ENCODE measurements at places on chromosomes 12 and 14. TPM values are rescaled to one million over a fixed set of nuclear protein-coding genes. Genes with fewer than 3 reads are reported as not detected.

The REM2 gene
- 5.2 TPM for total RNA-seq

The HNF1A gene
- 22.5 TPM for total RNA-seq

DNA sequence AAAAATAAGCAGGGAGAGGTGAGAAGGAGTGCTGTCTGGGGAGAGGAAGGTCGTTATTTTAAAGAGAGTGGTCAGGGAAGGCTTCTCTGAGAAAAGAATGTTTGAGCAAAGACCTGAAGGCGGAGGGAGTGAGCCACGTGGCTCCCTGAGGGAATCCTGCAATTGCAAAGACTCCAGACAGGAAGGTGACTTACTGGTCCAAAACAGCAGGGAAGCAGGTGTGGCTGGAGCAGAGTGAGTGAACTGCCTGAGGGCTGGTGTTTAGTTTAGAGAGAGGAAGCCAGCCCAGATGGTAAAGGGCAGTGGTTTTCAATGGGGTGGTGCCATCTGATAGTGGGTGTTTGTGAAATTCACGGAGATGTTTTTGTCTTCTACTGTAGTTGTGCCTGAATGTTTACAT lies 58.8 kb upstream of the LTA4H start:
- DNase-seq = no peak
- H3K27me3 ChIP-seq = no peaks in the 10 kb centered on the region
- H3K36me3 ChIP-seq = no peaks in the 10 kb centered on the region

GRCh38 chr12:51023625-51024382 lies 2.4 kb downstream of the SLC11A2 start:
- peaks cover 27% of the 10 kb centered on the region for H3K4me1 ChIP-seq
- H3K4me3 ChIP-seq = no peak overlapping the region

DNA sequence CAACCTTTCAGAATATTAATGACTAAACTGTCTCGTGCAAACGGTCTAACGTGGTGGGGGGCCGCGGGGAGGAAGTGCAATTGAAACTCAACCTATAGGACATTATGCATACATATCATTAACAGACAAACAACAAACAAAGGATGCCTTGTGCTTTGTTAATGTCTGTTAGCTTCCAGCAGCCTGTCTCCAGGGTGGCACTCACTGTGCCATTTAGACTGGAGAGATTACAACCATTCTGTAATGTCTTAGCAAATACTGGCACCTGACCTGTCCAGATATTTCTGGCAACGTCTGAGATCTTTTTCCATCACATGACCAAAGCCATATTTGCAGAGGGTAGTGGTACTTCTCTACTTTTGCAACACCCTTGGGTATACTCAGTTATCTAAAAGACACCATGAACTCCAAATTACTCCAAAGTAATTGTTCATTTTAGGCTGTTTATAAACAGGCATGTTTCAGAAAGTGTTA lies 11.6 kb downstream of the BHLHE41 start:
- peaks cover 22% of the 10 kb centered on the region for H3K4me1 ChIP-seq
- H3K27ac ChIP-seq = peak overlapping the region; percentile 90
- no peaks in the 10 kb centered on the region for H3K36me3 ChIP-seq
- DNase-seq = no peak
- no peak overlapping the region for H3K4me3 ChIP-seq

DNA sequence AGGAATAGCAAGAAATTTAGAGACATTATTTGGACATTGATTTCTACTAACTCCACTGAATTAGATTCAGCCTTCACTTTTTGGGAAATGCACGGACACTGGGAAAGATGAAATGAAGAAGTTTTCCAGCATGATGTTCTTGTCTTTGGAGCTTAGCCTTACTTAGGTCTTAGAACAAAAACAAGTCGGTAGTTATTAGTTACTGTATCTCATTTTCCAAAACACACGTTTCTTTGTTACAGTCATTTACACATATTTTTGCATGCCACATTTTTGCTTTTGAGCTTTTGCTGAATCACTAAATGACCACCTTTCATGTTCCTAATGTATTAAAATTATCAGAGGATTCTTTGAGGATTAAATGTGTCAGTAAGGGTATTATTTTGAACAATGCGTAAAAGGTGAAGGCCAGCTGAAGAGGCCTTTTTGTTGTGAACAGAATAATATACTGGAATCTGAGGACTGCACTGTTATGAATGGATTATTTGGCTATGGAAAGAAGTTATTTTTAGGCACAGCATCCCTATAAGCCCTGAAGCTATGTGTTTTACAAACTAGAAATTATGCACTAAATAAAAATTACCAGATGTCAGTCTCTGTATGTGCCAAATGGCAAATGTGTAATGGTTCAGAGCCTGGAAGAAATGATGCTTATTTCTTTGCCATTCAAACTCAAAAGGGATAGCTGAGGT lies 138.2 kb downstream of the SRGAP1 start:
- no peak for DNase-seq
- H3K27ac ChIP-seq = no peak overlapping the region
- no peaks in the 10 kb centered on the region for H3K27me3 ChIP-seq

The EPYC gene
- not detected for total RNA-seq

The ZCRB1 gene
- total RNA-seq = 22.7 TPM

The IGF1 gene
- 6.4 TPM for total RNA-seq

The IFI27 gene
- 124 TPM for total RNA-seq

The GZMB gene
- total RNA-seq = not detected

The BTBD6 gene
- total RNA-seq = 65.3 TPM

The OAS3 gene
- 6.2 TPM for total RNA-seq

The LAG3 gene
- total RNA-seq = 1.4 TPM

The BAZ2A gene
- 139 TPM for total RNA-seq

GRCh38 chr14:72389200-72389599 lies 457.0 kb downstream of the RGS6 start:
- H3K4me3 ChIP-seq = no peak overlapping the region
- DNase-seq = no peak
- no peaks in the 10 kb centered on the region for H3K4me1 ChIP-seq
- H3K27me3 ChIP-seq = no peaks in the 10 kb centered on the region
- H3K27ac ChIP-seq = no peak overlapping the region

The PCED1B gene
- 3.0 TPM for total RNA-seq

GRCh38 chr12:102702447-102703114 lies 214.5 kb downstream of the PAH start:
- no peaks in the 10 kb centered on the region for H3K36me3 ChIP-seq
- DNase-seq = peak; percentile 29
- H3K27me3 ChIP-seq = no peaks in the 10 kb centered on the region
- no peak overlapping the region for H3K4me3 ChIP-seq

The SERPINA9 gene
- total RNA-seq = not detected

DNA sequence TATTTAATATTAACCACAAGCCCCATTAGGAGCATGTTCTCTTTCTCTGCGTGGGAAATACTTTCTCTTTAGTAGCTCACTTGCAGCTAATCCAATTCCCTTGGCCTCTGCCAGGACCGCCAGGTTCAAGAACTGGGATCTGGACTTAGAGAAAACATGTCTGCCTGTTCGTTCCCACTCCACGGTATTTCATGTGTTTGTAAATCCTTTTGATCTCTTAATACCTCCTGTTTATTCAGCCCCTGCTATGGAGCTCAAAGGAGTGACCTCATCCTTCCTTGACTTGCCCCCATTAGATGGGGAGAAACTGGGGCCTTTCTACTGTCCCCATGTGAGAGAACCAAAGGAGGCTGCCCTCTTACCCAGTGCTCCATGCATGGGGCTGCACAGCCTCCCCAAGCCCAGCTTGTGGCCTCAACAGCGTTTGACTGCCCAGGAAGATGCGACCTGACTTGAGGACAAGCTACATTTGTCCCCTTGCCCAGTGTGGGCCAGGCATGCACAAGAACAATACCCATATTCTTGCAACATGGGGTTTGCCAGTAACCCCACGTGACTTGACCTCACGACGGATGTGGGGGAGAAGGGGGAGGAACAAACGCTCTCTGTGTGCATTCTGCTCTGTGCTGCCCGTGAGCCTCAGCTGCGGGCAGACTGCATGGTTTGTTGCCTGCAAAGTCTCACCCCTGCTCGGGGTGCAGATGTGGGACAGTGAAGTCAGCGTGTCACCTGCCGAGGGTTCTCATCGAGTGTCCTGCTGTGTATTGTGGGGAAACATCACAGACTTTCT lies 30.3 kb downstream of the CD9 start:
- H3K27ac ChIP-seq = peak overlapping the region; percentile 94
- no peaks in the 10 kb centered on the region for H3K27me3 ChIP-seq
- peaks cover 100% of the 10 kb centered on the region for H3K4me1 ChIP-seq
- no peak overlapping the region for H3K4me3 ChIP-seq
- DNase-seq = peak; percentile 74

GRCh38 chr12:94558612-94559011 lies 91.7 kb downstream of the TMCC3 start:
- H3K4me3 ChIP-seq = no peak overlapping the region
- H3K4me1 ChIP-seq = peaks cover 46% of the 10 kb centered on the region
- no peaks in the 10 kb centered on the region for H3K27me3 ChIP-seq
- DNase-seq = no peak
- H3K36me3 ChIP-seq = no peaks in the 10 kb centered on the region

The FGF6 gene
- total RNA-seq = not detected

DNA sequence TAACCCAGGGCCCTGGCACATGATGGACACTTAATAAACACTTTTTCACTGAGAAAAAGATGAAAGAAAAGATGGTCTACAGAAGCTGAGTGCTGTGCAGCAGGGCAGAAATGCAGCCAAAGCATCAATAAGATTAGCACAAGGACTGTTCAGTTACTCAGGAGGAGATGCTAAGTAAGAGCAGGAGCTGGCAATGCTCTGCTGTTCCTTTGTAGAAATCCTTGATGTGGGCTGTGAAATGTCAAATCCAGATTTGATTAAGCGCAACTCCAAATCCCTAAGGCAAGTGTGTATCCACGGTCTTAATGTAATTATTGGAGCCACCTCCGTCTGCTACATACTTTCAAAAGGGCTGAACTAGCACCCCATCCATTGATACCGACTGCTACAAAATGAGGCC lies 151.8 kb upstream of the BTG1 start:
- peak overlapping the region; percentile 50 for H3K27ac ChIP-seq
- H3K4me3 ChIP-seq = no peak overlapping the region
- H3K36me3 ChIP-seq = no peaks in the 10 kb centered on the region

DNA sequence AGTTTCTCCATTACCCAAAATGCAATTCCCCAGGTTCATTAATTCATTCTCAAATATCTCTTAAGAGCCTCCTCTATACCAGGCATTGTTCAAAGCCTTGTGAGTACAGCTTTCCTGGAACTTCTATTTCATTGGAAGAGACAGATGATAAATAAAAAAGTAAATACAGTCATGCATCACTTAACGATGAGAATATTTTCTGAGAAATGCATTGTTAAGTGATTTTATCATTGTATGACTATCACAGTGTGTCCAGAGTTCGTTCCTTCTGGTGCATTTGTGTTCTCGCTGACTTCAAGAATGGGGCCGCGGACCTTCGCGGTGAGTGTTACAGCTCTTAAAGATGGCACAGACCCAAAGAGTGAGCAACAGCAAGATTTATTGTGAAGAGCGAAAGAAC lies 66.0 kb downstream of the ANO4 start:
- no peak overlapping the region for H3K4me3 ChIP-seq
- no peaks in the 10 kb centered on the region for H3K27me3 ChIP-seq
- no peaks in the 10 kb centered on the region for H3K36me3 ChIP-seq
- H3K27ac ChIP-seq = no peak overlapping the region

The SLC39A5 gene
- 225 TPM for total RNA-seq

The DCAF5 gene
- 36.0 TPM for total RNA-seq

DNA sequence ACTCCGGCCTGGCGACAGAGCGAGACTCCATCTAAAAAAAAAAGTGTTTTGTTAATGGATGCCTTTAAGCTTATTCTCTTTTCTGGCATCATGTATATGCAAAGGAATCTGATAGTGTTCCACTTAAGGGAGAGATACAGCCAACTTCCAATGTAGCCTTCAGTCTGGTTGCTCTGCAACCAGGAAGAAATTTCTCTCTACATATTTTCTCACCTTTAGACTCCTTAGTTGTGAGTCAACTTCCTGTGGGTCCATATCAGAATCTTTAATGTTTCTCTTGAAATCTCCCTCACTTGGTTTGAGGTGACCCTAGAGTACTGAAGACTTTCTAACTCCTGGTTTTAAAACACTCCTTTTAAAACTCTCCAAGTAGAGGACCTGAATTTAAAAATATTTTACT lies 340.4 kb downstream of the SLC6A15 start:
- H3K27me3 ChIP-seq = no peaks in the 10 kb centered on the region
- H3K4me3 ChIP-seq = no peak overlapping the region
- no peak overlapping the region for H3K27ac ChIP-seq
- DNase-seq = no peak

GRCh38 chr12:62629413-62629812 lies 162.8 kb downstream of the MON2 start:
- peaks cover 17% of the 10 kb centered on the region for H3K27me3 ChIP-seq
- H3K27ac ChIP-seq = no peak overlapping the region
- H3K4me3 ChIP-seq = no peak overlapping the region
- no peak for DNase-seq

- no peaks in the 10 kb centered on the region for H3K36me3 ChIP-seq
- DNase-seq = peak; percentile 30
- H3K4me3 ChIP-seq = peak overlapping the region; percentile 62
- peaks cover 14% of the 10 kb centered on the region for H3K4me1 ChIP-seq
- H3K27me3 ChIP-seq = no peaks in the 10 kb centered on the region
These were observed 444 bp downstream of the DRAM1 start for GRCh38 chr12:101877806-101878242.

- no peaks in the 10 kb centered on the region for H3K36me3 ChIP-seq
- H3K27ac ChIP-seq = no peak overlapping the region
- no peak overlapping the region for H3K4me3 ChIP-seq
These were observed 798 bp downstream of the CCDC198 start for GRCh38 chr14:57492859-57493258.

DNA sequence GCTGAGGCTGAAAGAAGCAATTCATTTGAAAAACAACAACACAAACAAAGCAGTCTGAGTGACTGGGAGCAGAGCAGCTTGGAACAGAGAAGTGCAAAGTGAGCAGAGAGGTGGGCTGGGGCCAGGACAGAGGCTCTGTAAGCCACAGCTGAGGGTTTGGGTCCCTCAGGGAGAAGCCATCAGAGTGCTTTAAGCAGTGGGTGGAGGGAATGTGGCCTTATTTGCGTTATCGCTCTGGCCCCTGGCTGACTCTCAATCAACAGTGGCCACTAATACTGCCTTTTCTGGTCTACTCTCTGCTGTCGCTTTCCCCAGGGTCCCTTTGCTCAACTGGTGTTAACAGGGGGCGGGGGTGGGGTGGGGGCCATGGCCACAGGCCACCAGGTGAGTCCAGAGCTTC lies 44.2 kb downstream of the IRF2BPL start:
- no peak overlapping the region for H3K27ac ChIP-seq
- H3K36me3 ChIP-seq = no peaks in the 10 kb centered on the region
- no peak overlapping the region for H3K4me3 ChIP-seq
- H3K4me1 ChIP-seq = no peaks in the 10 kb centered on the region

GRCh38 chr12:52019113-52019770 lies 12.5 kb downstream of the TAMALIN start:
- H3K27ac ChIP-seq = no peak overlapping the region
- H3K36me3 ChIP-seq = no peaks in the 10 kb centered on the region
- H3K4me3 ChIP-seq = no peak overlapping the region

The DDIT3 gene
- total RNA-seq = 29.4 TPM

DNA sequence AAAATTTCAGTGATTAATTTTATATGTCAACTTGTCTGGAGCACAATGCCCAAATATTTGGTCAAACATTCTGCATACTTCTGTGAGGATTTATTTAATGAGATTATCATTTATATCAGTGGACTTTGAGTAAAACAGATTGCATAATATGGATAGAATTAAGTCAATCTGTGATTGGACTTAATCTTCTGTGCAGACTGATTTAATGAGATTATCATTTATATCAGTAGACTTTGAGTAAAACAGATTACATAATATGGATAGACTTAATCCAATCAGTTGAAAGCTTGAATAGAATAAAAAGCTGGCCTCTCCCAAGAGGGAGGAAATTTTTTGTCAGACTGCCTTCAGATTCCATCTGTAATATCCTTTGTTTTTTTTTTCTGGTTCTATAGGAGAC lies 1413.2 kb downstream of the LRFN5 start:
- DNase-seq = no peak
- H3K4me1 ChIP-seq = no peaks in the 10 kb centered on the region

Data from transverse colon (tissue), 4 donors.